Activated CD4-positive, alpha-beta T cell treated with anti-CD3 and anti-CD28 coated beads, Interleukin-10, Interleukin-2, amounts not matched to agents 100 ng/mL and 50 ng/mL, durations not matched to agents 16 hours and 8 hours (primary cell): ENCODE measurements at places on chromosomes 7 and 10.

GRCh38 chr7:44961844-44962482 is 16.9 kb downstream of the MYO1G start:
- DNase-seq, result no peak

- DNase-seq, result no peak
Measured at GRCh38 chr7:111980725-111981124, 225.5 kb downstream of the DOCK4 start.

DNA sequence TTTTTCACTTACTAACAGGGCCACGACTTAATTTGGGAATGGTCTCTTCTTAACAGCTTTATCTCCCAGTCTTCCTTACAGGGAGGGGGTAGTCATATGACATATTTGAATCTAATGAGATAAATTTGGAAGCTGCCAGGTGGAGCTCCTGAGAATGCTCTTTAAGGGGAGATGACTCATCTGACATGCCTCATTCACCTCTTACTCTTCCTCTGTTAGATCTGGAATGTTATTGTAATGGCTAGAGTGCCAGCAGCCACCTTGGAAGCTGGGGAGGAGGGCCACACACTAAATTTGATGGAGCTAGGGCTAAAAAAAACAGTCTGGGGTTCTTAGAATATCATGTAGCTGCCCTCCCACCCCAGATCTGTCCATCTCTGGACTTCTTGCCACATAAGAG is 22.7 kb downstream of the HECW1 start:
- no peak for DNase-seq

- DNase-seq, result no peak
Measured at GRCh38 chr10:436013-436697, 253.3 kb downstream of the DIP2C start.
